Epithelial cell of proximal tubule (primary cell): ENCODE measurements at places on chromosomes 5 and 9. TPM values are rescaled to one million over a fixed set of nuclear protein-coding genes. Genes with fewer than 3 reads are reported as not detected.

DNA sequence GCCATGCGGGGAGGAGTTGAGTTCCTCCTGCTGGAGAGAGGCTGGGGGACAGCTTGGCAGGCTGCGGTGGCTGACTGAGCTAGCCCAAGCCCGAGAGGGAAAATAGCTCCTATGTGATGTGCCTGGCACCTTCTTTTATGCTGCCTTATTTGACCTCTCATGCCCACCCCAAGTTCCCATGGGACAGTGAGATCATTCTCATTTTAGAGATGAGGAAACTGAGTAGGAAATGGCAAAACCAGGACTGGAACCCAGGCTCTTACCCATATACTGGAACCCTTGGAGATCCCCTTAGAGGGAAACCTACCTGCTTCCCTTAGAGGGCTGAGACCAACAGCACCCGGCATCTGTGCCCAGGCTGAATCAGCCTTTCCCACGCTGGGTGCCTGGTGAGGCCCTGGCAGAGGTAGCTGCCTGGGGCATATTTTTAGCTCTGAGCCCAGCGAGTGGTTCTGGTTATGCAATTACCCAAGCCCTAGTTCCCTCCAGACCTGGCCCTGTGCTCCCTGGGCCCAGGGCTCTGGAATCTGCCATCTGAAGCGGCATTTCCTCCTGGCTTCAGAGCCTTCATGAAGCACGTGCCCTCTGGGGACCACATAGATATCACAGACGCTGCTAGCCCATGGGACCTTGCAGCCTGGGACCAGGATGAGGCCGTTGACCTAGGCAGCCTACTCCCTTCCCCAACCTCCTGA, 23.6 kb downstream of the COL27A1 start:
- no peak for DNase-seq

TAS2R1 gene
- total RNA-seq: not detected in 2 replicates

DNA sequence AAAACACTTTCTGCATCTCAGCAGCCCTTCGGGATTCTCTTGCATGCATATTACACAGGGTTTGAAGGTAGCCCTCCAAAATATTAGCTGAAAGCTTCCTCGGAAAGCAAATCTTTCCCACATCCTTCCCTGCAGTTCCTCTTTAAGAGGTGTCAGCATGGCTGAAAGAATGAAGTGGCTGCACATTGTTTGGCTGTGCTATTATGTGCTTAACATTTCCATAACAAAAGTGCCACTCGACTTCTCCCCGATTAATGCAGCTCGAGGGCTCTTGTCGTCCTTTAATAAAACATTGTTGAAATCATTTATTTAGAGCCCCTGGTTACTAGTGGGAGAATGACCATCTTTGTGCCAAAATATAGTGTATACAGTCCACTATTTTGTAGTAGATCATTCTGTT, 6.5 kb downstream of the GAS1 start:
- DNase-seq: no peak

DNA sequence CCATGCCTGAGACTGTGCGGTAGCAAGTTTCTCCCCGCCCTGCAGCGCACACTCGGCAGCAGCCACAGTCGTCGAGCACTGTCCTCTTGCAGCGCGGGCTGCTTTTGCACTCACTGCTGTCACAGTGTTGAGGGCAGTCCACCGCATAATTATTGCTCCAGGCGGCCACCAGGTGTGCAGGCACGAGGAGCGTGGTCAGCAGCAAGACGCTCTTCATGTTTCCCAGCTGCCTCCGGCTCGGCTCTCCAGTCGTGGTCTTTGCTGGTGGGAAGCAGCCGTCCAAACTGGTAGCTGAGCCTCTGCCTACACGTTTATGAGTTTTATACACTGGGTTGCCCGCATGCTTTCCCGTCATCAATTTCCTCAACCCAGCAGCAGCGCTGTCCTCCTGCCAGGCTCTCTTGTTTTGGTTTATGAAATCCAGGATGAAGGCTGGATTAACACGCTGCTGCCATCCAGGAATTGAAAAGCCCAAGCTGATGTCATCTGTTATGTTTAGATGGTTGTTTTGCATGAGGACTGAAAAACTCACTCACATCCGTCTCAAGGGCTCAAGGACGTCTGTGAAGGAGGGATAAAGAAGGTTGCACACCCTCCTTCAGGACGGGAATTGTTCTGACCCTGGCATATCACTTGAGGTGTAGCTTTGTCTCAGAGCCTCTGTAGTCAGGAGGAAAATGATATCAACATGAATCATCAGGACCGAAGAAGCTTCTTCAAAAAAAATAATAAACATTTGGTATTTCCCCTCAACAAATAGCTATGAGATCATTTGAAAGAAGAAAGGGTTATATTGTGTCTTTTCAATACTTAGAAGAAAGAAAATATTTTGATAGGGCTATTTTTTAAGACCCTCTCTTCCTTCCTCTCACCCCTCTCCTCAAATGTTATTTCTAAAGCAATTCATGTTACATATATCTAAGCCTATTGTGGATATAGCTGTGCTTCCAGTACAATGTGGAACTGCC, at the start of gene ESM1:
Gene ESM1, minus strand, starts transcription at position 293 of the 968 bp plus-strand sequence. Its CDS starts 76 bp downstream, at position 217.
- no peak for DNase-seq

DNA sequence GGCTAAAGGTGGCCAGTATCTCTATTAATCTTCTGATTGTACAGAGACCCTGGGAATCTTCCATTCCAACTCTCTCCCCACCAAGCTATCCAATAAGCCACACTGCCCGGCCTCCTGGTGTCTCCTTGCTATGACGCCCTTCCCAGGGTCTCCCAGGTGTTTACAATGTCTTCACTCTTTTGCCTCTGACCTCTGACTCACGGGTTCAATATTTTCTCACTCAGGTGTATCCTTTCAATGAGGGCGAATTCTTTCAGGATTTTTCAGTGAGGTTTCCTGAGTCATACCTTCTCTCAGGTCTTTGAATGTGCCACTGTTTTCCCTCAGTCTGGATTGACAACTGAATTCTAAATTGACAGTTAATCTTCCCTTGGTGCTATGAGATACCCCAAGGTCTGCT, 53.7 kb upstream of the IRX4 start:
- no peak for DNase-seq
